ENCODE measurements at places on chromosomes 16 and 17.

GRCh38 chr17:43341715-43342588 is 56.8 kb upstream of the ARL4D start:
- DNase-seq: no peak

- DNase-seq: no peak
These were observed 84.4 kb upstream of the GSE1 start for GRCh38 chr16:85528528-85529387.

- no peak for DNase-seq
These were observed 24.5 kb downstream of the NDE1 start for GRCh38 chr16:15674571-15674970.

- no peak for DNase-seq
These were observed 87.3 kb upstream of the CDC42EP4 start for GRCh38 chr17:73399056-73399455.

- no peak for DNase-seq
These were observed 4.8 kb upstream of the C1QL1 start for GRCh38 chr17:44972953-44973352.

- DNase-seq: no peak
These were observed 55.6 kb downstream of the MMD start for GRCh38 chr17:55366020-55366481.

- DNase-seq: no peak
These were observed 57.8 kb downstream of the BAHCC1 start for GRCh38 chr17:81453076-81453475.

DNA sequence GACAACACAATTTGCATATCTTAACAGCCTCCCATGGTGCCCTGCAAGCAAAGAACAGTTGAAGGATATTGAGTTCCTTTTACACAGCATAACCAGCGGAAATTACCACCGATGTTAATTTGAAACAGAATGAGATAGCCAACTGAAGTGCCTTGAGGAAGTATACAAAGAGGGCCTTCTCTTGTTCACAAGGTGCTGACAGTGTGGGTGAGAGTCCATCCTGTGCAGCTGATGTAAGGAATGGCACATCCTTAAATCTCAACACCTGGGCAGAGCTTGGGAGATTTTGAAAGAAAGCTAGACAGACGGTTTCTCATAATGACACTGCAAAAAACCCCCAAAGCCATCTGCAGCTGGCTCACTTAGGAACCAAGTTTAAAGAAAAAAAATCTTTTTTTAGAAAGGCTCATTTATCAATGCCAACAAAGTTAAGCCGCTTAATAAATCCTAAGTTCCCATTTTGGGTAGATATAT is 818.6 kb downstream of the KCNJ2 start:
- no peak for DNase-seq

DNA sequence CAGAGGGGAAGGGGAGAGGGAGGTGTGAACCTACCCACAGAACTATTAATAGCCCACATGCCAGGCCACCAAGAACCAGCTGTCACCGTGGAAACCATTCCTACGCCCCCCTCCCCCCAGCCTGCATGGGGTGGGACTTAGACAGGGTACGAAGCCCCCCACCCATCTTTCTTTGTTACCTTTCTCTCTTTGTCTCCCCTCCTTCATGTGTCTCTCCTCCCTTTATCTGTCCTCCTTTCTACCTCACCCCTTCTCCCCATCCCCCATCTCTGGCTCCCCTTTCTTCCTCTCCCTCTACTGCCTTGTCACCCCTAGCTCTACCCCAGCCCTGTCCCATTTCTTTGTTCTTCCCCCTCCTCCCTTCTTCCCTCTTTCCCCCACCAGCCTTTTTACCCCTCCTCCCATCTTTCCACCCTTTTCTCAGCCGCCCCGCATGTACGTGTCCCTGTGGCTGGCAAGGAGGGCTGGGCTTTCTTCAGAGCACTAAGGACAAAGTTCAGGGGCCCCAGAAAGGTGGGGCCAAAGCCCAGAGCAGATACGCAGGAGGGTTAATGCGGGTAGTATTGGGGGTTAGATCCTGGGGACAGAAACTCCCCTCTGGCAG is 8.0 kb downstream of the THRA start:
- DNase-seq: no peak

- no peak for DNase-seq
These were observed 57.5 kb downstream of the CYTH1 start for GRCh38 chr17:78724544-78724943.

- DNase-seq: no peak
These were observed 10.4 kb upstream of the GNA13 start for GRCh38 chr17:65066901-65067300.

Data from activated CD4-positive, CD25-positive, alpha-beta regulatory T cell treated with anti-CD3 and anti-CD28 coated beads, Interleukin-2, amount 50 U/mL, for 16 hours (primary cell).